HFF-Myc (cell line): ENCODE measurements at places on chromosomes 7 and 10.

- DNase-seq = no peak
Observed at GRCh38 chr10:29127731-29128130, 161.1 kb upstream of the LYZL1 start.

DNA sequence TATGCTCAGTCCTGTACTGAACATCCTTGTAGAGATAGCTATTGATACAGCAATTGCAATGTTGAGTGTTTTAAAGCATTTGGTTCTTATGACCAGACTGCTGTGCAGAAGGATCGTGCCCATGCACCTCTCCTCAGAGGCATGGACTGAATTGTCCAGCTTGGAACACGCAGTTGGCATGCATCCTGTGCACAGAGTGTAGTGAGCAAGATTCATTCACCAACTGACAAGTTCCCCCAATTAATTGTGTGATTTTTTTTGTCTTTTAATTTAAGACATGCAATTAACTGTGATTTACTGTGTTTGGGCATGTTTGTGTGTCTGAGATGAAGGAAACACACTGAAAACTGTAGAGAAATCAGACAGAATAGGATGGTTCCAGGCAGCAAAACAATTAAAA is 323.7 kb downstream of the CDK14 start:
- DNase-seq = no peak

GRCh38 chr10:10901906-10902305 is 115.8 kb upstream of the CELF2 start:
- no peak for DNase-seq

DNA sequence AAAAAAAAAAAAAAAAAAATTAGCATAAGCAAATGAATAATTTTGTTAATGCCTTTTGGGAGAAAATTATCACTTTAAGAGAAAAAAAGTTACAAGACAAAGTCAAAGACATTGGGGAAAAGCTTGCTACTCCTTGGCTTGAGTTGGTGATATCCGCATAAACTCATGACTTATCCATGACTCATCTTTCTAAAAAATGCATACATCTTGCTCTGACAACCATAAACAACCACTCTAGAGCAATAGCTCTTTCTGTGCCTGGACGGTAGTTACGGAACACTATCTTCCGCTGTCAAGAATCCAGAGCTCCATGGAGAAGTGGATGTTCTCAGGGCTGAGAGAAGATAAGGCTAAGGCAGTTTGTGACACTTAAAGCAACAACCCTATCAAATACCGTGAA is 281.1 kb upstream of the PFKP start:
- DNase-seq = no peak

DNA sequence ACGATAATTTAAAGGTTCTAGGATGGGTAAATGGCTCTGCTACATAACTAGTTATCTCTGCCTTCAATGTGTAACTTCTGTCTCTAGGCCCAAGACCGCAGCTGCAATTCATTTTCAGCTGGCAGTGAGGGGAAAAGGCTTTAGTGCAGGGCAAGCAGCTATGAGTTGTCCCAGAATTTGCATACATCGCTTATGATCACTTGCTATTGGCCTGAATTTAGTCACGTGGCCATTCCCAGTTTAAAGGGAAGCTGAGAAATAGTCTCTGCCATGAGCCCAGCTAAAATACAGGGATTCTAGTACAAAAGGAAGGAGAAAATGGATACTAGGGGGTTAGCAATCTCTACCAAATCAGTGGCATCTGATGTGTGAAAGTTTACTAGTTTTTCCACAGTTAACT is 145.8 kb upstream of the IMMP2L start:
- peak; percentile 40 for DNase-seq

- no peak for DNase-seq
Observed at GRCh38 chr10:101283762-101284100, 54.5 kb upstream of the LBX1 start.

- DNase-seq = peak; percentile 54
Observed at GRCh38 chr10:132637477-132638129, 100.0 kb downstream of the INPP5A start.

DNA sequence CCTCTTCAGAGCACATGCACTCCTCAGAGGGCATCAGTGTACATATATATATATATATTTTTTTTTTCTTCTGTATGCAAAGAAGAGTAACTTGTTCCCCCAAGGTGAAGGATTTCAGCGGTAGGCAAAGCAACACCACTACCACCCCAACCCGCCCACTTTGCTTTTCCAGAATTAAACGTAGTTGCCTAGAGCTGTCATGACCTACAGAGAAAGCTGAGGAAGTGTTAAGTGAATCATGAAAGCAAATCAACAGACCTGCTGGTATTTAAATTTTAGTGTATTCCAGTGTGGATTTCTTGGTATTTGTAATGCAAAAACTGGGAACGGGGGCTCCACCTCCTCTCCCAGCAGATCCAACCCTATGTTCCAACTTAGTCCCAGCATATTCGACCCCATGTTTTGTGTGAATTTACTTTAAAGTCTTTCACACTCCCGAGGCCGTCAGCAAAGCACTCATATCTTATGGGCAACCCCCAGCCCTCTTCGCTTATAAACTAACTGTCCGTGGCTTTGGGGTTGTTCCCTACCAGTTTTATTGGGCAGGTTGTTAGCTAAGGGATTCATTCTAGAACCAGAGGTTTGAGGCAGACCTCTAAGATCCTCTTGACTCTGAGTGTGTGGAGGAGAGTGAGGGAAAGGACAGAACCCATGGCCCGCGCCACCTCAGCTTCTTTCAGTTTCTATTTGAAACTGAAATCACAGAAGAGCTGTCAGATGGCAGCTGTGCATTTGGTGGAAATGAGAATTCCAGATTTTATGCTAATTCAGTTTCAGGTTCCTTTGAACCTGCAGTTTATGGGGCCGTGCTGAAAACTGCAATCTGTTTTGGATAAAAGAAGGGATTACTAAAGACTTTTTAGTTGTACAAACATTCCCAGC is 450.2 kb upstream of the GALNT17 start:
- DNase-seq = no peak

DNA sequence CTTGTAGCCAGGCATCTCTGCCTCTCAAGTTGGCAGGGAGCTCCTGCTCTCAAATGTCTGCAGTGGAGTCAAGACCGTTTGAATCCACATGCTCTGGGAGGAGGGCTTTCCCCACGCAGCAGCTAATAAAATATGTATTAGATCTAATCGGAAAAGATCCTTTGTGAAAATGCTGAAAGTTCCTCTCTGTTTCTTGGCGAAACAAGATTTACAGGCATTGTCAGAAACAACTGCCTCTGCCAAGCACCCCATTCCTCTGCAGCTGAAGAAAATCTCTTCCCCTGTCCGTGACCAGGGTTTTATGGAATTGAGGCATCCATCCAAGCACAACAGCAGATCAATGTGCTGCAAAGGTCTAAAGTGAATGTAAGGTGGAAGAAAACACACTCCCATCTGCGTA is 165.8 kb downstream of the TCERG1L start:
- no peak for DNase-seq

DNA sequence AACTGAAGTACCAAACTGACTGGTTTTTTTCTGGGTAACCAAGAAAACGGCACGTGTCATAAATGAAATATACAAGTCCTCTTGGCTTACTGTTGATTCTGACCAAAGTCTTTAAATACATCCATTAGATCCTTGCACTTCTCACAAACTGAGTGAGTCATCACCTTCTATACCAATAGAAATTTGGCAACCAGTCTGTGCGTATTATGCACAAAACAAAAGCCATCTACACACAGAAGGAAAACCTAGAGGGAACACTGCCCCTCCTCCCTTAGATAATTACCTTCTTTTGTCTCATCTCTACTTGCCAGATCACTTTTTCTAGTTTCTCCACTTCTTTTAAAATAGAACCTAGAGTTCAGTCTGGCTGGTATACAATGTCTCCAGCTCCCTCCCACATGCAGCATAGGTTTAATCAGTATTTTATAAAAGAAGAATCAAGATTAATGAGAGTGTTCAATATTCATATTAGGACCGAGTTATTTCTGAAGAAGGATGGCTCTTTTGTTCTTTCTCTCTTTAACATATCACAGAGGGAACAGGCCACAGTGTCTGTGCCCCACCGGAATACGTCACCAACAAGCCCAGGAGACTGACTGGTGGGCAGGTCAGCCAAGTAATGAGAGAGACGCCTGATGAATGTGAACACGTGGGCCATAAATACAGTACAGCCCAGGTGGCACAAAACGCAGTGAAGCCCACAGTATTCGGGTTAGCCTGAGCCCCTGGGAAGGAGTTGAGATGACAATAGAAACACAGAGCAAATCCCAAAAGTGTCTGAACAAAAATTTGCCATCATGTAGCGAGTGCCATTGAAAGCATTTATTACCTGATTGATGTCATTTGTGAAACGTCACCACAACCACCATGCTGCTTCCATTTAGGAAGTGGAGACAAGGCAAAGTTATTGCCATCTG is 91.3 kb downstream of the KIAA1549 start:
- peak; percentile 41 for DNase-seq

GRCh38 chr7:55903985-55904759 is 16.9 kb downstream of the ZNF713 start:
- no peak for DNase-seq

DNA sequence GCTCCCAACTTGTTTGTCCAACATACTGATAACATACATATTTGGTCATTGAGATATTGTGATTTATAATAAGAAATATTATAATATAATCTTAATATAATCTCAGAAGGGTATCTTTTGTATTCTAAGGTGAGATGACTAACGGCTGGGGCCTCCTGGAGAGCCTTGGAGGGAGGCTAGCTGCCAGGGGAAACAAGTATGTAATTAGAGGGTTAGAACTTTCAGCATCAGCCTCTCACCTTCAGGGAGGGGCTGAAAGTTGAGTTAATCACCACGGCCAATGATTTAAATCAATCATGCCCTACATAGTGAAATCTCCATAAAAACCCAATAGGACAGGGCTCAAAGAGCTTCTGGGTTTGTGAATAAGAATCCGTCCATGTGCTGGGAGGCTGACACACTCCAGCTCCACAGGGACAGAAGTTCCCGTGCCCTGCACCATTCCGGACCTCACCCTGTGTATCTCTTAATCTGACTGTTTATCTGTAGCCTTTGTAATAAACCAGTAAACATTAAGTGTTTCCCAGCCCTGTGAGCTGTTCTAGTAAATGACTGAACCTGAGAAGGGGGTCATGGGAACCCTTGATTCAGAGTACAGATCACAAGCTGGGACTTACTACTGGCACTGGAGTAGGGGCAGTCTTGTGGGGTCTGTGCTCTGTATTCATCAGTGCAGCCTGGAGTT is 86.3 kb upstream of the STEAP1B start:
- DNase-seq = no peak

DNA sequence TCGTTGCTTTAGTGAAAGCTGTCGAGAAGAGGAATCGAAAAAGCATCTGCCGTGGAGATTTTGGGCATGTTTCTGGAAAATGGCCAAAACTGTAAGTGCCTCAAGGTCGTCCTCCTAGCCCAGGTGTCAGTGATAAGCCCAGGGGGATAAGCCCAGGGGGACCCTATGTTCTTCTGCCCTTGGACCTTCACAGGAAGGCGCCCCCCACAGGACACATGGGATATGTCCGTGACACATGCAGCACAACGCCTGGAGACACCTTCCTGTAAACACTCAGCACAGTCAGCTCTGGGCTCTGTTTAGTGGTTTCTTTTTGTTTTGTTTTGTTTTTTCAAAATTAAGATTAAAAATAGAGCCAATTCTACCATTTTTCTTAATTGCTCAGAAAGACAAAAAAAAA is 272.7 kb downstream of the KLF6 start:
- no peak for DNase-seq

- DNase-seq = no peak
Observed at GRCh38 chr10:84265418-84265817, 20.6 kb downstream of the RGR start.

DNA sequence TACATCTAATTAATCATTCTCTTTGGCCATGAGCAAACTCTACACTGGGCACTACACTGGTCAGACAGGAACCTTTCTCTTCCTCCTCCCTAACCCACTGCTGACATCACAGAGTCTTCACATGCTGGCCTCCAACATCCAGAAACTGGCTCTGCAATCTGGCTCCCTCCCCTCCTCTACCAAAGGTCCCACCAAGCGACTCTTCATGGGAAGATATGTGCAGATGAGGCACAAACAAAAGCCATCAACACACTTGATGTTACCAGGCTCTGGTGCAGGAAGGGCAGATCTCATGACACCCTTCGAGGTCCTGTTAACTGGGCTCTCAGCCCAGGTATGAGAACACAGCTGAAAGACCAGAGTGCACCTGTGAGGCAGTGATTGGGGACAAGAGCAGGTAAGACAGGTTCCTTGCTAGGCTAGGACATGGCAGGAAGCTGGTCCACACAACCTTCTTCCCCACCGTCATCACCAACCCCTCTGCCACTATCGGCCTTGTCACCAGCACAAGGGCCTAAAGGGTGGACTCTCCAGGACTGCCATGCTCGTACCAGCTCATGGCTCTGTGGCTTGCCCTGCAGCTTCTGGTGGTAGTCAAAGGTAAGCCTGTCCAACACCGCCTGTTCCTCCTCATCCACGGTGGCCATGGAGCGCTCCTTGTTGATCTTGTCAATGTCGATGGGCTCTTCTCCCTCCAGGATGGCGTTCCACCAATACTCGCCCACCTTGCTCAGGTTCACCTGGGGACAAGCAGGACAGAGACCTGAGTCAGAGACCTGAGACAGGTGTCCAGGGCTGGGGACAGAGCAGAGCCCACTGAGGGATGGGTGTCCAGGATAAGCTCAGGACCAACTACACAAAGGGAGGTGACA is 66.6 kb upstream of the CAMK2B start:
- DNase-seq = no peak

DNA sequence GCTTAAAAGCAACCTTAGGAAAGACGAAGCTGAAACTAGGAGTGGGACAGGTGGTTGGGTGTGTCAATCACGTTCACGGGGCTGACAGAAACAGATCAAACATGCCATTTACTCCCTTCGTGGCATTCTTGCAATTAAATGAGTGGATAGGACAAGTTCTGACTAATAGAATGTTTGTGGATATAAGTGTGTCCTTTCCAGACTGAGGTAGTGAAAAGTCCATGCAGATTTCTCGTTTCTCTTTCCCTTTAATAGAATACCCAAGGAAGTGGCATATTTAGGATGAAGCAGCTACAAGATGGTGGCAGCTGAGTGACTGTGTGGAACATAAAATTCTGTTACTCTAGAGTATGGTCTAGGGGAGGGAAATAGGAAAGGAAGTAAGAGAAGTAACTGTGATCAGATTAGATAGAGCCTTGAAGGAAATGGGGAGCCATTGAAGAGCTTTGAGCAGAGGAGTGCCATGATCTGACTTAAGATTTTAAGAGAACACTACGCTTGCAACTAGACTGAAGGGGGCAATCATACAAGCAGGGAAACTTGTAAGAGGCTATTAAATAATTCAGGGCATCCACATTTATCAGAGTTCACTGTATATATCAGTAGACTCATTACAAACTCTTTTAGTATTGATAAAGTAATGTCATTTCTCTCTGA is 46.3 kb upstream of the HYAL4 start:
- no peak for DNase-seq

- no peak for DNase-seq
Observed at GRCh38 chr7:18128846-18129245, 101.2 kb upstream of the PRPS1L1 start.

GRCh38 chr7:14635955-14636354 is 266.6 kb downstream of the DGKB start:
- no peak for DNase-seq

- DNase-seq = no peak
Observed at GRCh38 chr10:112532189-112532588, 85.2 kb downstream of the VTI1A start.

- no peak for DNase-seq
Observed at GRCh38 chr7:101936611-101937231, 119.3 kb downstream of the CUX1 start.

GRCh38 chr7:10083766-10084165 is 889.9 kb upstream of the PHF14 start:
- DNase-seq = no peak
